ENCODE measurements at places on chromosomes 6 and 20. TPM values are rescaled to one million over a fixed set of nuclear protein-coding genes. Genes with fewer than 3 reads are reported as not detected.

The FLRT3 gene
- total RNA-seq: 13.9 TPM

The CDSN gene
- total RNA-seq: not detected

The DYNLRB1 gene
- total RNA-seq: 118 TPM

GRCh38 chr6:19067165-19067564 is 680.0 kb downstream of the RNF144B start:
- no peak for ATAC-seq

- peak; percentile 23 for ATAC-seq
Measured at GRCh38 chr6:133085896-133086295, 155.3 kb upstream of the EYA4 start.

DNA sequence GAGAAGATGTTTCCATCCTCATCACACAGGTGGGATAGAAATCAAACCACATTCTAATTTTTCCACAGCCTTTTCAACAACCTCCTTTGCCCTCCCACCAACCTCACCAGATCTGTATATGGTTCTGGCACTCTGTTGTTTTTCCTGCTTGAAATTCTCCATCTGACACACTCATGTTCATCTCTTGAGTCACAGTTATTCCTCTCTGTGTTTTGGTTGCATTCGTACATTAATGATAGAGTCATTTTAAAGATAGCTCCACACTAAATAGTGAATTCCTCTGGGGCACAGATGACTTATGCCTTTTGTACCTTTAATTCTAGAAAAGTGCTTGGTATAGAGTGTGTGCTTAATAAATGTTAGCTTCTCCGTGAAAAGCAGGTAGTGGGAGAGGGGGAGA is 1.4 kb upstream of the GCLC start:
- ATAC-seq: no peak

- no peak for ATAC-seq
Measured at GRCh38 chr20:54212226-54212625, 4.3 kb downstream of the PFDN4 start.

- no peak for ATAC-seq
Measured at GRCh38 chr20:38855356-38855755, 49.9 kb downstream of the PPP1R16B start.

- ATAC-seq: peak; percentile 49
Measured at GRCh38 chr6:156953127-156953478, 175.9 kb downstream of the ARID1B start.

DNA sequence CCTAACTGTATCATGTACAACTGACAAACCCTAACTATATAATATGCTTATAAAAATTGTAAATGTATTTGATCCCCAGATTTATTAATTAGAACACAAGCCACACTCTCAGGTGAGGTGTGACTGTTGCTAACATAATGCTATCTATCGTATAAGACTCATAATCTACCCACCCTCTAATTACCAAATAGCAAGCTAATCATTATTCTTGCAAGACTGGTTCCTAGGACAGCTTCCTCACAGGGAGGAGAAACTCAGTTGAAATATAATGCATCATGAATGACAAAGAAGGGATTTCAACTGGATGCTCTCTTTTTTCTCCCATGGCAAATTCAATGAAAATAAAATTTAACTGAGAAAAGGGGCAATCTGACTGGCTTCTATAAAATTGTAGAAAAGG is 35.4 kb downstream of the ELOVL4 start:
- no peak for ATAC-seq

GRCh38 chr6:33843131-33844121 is 39.6 kb upstream of the MLN start:
- peak; percentile 66 for ATAC-seq

DNA sequence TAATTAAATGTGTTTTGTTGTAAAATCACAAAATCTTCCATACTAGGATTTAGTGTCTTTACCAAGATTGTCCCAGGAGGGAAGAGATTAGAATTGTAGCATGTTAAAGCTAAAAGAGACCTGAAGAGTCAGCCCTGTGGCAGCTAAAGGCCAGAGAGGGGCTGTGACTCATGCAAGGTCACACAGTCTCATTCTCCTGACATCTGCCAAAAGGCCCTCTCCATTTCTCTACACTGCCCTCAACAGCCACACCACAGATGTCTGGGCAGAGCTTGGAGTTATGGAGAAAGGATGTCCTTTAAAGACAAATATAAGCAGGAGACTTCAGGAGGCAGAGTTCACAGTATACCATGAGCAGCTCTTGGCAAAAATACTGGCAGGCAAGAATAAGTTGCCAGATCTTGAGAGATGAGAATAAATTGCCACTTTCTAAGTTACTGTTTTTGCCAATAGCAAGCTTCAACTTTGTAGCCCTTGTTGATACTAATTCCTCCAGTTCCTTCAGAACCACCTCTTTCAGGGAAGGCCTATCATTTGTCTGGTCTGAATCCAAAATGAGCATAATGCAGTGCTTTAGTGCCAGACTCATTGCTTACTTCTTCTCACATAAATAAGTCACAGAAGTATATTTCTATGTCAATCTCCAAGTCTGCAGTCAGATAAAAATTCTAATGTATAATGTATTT is 41.7 kb downstream of the AKIRIN2 start:
- ATAC-seq: no peak

GRCh38 chr6:93799226-93799625 is 379.9 kb upstream of the EPHA7 start:
- no peak for ATAC-seq

DNA sequence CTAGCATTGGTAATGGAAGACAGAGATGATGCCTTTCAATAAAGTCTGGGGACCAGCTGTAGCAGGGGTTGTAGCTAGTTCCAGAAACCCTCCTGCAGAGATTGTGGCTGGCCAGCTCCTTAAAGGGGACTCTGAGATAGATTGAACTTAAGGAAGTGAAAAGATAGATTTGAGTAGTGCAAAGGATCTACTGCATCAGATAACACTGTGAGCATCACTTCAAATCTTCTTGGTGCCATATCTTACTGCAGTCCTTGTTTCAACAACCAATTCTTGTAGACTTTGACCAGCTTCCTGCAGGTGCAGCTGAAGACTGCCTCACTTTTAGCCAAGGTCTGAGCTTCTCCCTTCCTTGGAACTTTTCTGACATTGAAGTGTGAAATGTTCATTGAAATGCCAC is 14.8 kb upstream of the CEP162 start:
- ATAC-seq: no peak

GRCh38 chr6:7901056-7901455 is 9.5 kb downstream of the TXNDC5 start:
- ATAC-seq: no peak
